ENCODE measurements at places on chromosomes 16 and 17.

GRCh38 chr17:17076066-17076465 is 33.8 kb downstream of the MPRIP start:
- no peak for DNase-seq

DNA sequence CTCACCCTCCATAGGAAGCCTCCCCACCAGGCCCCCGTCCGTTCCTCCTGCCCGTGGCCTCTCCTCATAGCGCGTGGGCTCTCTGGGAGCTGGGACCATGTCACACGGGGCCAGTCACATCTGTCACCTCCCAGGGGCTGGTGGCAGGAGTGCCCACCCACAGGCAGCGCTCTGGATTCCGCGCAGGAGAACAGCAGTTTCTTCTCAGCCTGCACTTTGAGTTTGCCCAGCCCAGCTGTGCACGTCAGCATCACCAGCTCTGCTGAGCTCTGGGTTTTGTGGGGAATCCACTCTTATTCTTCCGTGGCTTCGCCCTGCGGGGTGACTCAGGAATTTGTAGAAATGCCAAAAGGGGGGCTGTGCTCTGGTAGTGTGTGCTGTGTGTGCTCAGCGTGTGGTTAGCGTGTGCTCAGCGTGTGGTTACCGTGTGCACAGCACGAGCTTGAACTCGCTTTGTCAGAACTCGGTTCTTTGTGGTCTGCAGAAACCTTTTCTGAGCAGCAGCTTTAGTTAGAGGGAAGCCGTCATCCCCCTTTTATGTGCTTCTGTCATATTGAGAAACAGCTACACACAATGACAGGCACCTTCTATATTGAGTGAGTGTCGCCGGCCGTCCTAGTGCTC is 3.2 kb downstream of the ACSF3 start:
- DNase-seq: no peak

GRCh38 chr16:10009684-10010083 is 172.5 kb downstream of the GRIN2A start:
- no peak for DNase-seq

DNA sequence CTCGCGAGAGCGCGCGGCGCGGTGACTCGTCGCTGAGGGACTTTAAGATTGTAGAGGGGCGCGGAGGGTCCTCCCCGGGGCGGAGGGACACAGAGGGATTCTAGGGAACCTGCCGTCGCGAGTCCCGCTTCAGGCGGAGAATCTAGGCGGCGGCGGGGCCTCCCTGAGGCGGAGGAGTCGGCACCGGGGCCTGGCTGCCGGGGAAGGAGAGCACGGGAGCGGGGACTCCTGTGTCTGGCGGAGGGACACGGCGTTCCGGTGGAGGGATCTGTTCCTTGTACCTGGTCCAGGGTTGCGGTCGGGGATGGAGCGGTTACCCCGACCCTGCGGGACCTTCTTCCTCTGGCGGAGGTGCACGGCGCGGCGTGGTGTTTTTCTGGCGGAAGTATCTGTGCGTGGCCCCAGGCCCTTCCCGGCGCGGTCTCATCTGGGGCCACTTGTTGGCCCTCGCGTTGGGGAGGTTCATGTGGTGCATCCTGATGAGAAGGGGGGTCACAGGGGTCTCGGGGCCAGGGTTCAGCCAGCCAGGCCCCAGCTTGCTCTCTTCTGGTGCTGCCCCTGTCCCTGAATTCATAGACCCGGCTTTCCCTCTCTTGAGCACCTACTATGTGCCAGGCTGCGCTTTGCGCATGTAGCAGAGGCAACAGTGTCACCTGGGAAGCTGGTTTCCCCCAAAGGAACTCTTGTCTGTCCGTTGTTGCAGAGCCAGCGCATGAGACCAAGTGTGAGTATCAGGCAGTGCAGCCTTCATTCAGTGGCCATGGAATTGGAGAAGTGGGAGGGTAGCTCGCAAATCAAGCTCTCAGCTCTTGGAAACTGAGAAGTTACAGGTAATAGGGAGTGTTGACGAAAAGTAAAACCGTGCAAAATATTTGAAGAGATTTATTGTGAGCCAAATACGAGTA is 563 bp upstream of the ZKSCAN2 start:
- DNase-seq: peak; percentile 95

GRCh38 chr16:14329727-14330350 is 258.7 kb downstream of the MRTFB start:
- DNase-seq: no peak

DNA sequence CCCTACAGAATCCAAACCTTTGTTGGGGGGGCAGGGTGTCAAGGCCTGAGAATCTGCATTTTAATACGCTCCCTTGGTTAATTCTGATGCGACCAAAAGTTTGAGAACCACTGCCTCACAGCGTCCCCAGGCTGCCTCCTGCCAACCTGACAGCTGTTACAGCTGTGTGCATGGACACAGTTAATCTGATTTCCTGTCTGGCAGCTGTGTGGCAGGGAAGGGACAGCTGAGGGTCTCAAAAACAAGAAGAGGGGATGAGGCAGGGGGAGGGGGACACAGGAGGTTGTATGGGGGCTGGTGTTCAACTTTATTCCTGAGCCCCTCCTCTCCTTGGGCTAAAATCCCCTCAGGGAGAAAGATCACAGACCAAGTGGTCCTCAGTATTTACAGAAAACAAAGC is 17.5 kb downstream of the HDAC5 start:
- DNase-seq: peak; percentile 80

- no peak for DNase-seq
Measured at GRCh38 chr16:12507366-12507765, 296.3 kb downstream of the CPPED1 start.

GRCh38 chr17:332558-333322 is 19.9 kb downstream of the RPH3AL start:
- DNase-seq: peak; percentile 23

GRCh38 chr16:67246756-67247191 is 507 bp downstream of the FHOD1 start:
- peak; percentile 19 for DNase-seq

Data from muscle of back (tissue), 13 donors.